RCC 7860 (cell line): ENCODE measurements at places on chromosomes 7 and 10.

- no peak for DNase-seq
Measured at GRCh38 chr7:92626281-92626809, 36.2 kb upstream of the FAM133B start.

DNA sequence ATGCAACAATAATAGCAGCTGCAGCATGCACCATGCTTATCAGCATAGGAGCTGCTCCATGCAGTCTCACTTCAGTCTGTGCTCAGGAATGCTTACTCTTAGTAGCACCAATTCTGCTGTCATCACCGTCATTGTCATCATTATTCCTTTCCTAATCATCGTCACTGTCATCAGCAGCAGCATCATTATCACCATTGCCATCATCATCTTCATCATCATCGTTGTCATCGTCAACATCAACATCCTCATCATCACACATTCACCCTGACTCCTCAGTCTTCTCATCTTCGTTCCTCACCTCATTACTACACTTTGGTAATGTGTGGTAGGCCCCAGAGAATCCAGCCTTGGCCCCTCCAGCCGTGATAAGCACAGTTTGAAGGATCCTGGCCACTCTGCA is 545.0 kb downstream of the TNS3 start:
- DNase-seq = no peak

DNA sequence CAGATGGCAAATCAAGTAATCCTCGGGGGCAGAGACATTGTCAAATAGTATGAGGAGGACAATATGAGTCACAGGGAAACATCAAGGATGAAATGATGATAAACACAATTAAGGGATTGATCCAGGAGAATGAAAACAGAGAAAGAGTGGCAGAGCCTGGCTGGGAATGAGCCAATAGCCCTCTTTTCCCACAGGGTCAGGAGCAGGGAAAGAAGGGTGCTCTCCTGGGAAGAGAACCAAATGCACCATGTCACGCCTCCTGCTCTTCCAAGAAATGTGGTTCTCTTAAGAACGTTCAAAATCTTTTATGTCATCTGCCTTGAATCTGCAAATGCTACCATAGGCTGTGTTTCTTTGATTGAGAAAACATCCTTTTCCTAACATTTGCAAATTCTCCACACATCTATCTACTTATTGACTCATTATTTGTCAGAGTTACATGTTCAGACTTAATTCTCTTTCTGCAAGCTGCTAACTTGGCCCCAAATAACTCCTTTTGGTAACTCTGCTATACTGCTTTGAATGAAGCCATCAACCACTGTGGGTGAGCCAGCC is 50.6 kb downstream of the HIPK2 start:
- DNase-seq = no peak

GRCh38 chr10:101563497-101564040 is 24.5 kb downstream of the POLL start:
- DNase-seq = no peak

DNA sequence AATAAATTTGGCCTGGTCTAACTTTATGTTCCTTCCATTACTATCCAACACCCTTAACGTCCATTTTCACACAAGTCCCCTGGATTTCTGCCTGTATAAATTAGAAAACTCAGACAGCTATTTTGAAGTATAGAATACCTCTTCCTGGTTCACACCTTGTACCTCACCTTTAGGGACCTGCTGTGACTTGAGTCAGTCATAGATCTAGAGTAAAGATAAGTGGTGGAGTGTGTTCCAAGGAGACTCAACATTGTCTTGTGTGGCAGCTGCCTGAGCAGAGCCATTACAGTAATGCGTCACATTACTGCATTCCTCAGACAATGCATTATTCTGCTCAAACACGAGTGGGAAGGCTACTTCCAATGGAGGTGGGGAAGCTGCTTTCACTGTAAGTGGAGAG is 513.9 kb downstream of the ADRA2A start:
- no peak for DNase-seq

GRCh38 chr7:36045326-36045725 is 107.7 kb upstream of the EEPD1 start:
- DNase-seq = no peak

DNA sequence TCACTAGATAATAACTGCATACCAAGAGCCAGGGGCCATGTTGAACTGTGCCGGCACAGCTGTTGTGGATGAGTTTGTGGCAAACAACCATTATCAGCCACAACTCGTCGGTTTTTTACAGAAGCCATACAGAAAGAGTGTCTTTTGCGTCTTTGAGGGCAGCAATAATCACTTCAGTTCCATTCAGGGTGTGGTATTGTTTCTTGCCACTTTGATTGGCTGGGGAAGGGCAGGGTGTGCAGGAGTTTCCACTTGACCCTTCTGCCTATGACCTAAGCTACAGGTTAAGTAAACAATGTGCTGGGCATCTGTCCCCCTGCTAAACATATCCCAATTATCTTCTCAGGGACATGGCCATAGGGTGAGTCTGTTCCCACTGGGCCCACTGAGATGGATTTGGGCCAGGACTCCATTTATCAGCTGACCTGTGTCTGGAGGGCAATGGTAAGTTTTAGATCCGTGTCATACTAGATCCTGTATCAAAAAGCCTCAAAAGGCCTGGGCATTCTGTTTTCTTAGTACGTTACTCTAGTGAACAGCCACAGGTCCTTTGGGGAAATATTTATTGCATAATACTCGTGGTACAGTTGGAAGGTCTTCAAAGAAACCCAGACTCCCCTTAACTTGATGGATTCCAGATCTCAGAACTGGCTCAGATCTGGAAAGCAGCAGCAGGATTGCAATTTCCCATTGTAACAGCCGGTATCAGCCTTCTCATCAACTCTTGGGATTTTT is 15.9 kb downstream of the ZNF3 start:
- no peak for DNase-seq

GRCh38 chr7:26374647-26375373 is 83.1 kb downstream of the SNX10 start:
- no peak for DNase-seq

- DNase-seq = peak; percentile 34
Measured at GRCh38 chr10:34698248-34698831, 116.8 kb downstream of the PARD3 start.

DNA sequence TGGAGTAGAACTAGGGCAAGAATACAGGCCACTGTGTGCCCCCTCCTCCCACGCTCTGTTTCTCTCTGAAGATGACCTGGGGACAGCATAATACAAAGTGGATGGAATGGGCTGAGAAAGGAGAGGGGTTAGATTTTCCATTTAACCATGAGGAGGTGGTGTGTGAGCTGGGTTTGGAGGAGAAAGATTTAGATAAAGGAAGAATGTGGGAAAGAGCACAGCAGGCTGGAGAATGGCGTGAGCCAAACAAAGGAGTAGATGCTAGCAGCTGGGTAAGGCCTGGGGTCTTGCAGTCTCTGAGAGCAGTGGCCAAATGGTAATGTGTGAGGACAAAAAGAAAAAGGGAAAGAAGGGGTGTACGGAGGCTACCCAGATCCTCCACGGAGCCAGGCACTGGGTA is 8.6 kb downstream of the PNLIPRP2 start:
- no peak for DNase-seq

DNA sequence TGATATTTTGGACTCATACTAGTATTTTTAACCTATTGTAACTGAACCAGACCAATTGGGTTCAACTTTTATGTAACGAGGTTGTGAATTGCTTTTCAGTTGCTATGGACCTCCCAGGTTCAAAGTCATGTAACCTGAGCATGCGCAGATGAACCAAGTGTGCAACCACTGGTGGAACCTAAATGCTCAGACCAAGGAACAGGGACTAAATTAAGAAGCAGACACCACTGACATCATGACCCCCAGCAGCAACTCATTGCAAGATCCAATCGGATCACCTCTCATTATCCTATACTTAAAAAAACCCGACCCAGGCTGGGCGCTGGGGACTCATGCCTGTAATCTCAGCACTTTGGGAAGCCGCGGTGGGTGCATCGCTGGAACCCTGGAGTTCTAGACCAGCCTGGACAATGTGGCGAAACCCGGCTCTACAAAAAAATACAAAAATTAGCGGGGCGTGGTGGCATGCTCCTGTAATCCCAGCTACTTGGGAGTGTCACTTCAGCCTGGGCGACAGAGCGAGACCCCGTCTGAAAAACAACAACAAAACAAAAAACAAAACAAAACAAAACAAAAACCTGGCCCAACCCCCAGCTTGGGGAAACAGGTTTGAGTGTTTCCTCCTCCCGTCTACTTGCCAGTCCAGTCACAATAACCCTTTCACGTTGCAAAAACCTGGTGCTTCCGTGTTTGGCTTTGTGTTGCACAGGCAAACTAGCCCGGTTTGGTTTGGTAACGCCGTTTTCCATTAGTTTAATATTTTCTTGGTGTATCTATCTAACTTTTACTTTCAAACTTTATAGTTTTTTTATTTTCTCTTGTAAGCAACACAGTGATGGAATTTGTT is 11.3 kb upstream of the ZNF518A start:
- no peak for DNase-seq

DNA sequence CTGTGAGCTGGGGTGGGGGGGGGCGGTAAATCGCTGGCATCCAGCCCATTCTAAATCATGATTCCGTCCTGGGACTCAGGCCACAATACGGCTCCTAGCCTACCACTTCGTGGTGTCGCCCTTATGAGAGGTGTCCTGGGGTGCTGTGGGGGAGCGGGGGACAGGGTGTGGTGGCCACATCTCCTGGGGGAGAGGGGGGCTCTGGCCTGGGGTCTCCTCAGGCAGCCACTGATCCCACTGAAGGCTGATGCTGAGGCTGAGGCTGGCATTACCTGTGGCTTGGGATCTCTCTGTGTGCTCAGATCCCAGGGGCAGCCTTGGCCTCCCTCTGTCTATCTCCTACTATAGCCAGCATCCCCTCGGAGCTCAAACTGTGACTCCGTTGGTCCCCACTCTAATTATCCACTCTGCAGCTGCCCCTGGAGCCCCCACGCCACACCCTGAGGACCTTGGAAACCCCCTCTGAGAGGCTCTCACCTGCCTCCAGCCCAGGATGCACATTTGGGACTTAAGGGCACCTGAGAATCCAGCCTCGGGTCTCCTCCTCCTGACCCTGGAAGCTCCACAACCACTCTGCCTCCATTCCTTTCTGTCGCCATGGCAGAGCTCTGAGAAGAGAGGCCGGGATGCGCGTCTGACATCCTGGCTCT is 249.3 kb upstream of the TCERG1L start:
- no peak for DNase-seq

DNA sequence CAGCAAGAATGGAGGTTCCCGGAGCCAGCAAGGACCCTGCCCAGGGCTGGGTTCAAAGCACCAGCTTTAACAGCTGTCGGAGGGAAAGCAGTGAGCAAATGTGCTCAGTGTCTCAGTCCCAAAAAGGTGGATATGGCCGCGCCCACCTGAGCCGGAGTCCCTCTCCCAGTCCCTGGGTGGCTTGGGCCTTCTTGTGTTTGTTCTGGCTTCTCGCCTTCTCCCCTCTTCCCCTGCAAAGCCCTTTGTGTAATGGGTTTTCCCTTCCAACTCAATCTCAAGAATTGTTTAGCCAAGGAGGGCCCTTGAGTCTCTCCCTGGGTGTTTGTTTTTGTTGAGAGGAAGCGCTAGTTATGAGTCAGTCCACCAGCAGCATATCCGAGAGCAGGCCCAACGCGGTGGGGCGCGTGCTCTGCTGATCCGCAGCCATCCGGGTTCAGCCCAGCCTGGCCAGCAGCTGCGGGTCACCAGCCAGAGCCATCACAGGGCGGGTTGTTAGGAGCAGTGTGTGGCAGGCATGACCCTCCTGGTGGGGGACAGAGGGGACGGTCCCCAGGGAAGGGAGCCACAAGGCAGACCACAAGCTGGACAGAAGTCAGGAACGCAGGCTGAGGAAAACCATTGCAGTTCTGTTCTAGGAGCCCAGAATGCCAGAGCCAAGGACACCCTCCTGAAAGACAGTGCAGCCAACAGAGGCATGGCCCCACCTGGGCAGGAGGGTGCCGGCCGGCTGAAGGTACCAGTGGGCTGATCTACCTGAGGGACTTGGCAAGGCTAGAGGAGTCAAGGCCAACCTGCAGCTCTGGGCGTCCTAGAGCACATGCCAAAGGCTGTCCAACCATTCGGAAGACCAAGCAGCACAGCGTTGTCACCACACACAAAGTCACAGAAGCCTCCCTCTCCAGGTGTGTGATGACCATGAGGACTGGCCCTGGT is 21.3 kb downstream of the CALML3 start:
- peak; percentile 40 for DNase-seq

DNA sequence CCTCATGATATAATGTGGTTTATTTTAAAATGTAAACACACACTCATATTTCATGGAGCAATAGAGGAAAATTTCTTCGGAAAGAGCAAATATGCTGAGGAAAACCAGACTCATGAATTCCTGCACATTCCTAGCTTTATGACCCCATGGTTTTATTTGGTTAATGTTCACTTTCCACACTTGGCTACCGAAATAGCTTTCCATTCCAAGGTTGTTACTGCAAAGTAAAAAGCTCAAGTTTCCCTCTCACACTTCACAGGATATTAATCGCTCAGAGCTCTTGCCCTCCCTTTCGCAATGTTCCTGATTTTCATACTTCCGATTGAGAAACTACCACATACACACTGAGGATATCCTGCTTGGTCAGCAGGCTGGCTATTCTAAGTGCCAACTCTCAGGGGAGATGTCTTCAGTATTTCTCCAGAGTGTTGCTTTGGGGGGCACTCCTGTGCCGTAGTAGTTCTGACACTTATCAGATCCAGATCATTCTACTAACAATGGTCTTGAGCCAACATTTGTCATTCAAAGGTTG is 77.5 kb upstream of the STEAP1B start:
- peak; percentile 97 for DNase-seq
